ENCODE measurements at places on chromosomes 13 and 19. TPM values are rescaled to one million over a fixed set of nuclear protein-coding genes. Genes with fewer than 3 reads are reported as not detected.

- H3K27ac ChIP-seq: peak overlapping the region; percentile 26
- H3K36me3 ChIP-seq: peaks cover 5% of the 10 kb centered on the region
- DNase-seq: peak; percentile 39
- H3K4me3 ChIP-seq: peak overlapping the region; percentile 26
- H3K27me3 ChIP-seq: no peaks in the 10 kb centered on the region
- H3K4me1 ChIP-seq: peaks cover 18% of the 10 kb centered on the region
Observed at GRCh38 chr13:41827507-41828213, 133.2 kb downstream of the VWA8 start.

DNA sequence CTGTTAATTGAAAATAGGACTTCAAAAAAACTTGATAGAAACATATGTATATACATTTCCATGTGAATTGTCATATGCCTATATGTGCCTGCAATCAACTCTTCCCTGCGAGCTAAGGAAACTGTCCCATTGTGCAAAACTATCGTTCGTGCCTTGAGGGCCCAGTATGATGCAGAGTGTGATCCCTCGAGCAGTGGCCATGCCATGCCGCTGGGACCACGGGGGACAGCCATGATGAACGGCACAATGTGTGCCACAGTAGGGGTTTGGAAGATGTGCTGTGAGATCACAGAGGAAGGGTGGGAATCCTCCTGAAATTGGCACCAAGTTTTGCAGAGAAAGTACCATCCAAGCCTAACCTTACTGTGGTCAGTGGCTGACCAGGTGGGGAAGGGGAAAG, 118.1 kb upstream of the SOX1 start:
- no peak overlapping the region for H3K4me3 ChIP-seq
- DNase-seq: no peak
- peaks cover 9% of the 10 kb centered on the region for H3K27me3 ChIP-seq
- H3K27ac ChIP-seq: no peak overlapping the region
- H3K4me1 ChIP-seq: no peaks in the 10 kb centered on the region

GRCh38 chr13:34167347-34167746, 349.4 kb downstream of the RFC3 start:
- DNase-seq: no peak
- no peak overlapping the region for H3K27ac ChIP-seq
- H3K4me3 ChIP-seq: no peak overlapping the region
- H3K4me1 ChIP-seq: peaks cover 5% of the 10 kb centered on the region

Gene SLITRK5
- total RNA-seq: not detected

Gene GRK1
- total RNA-seq: not detected

Gene CAPS
- 2.5 TPM for total RNA-seq

Gene ZNF667
- total RNA-seq: not detected

Gene NHLRC3
- 7.2 TPM for total RNA-seq

- no peak overlapping the region for H3K4me3 ChIP-seq
Observed at GRCh38 chr13:33353210-33353609, 67.7 kb upstream of the STARD13 start.

DNA sequence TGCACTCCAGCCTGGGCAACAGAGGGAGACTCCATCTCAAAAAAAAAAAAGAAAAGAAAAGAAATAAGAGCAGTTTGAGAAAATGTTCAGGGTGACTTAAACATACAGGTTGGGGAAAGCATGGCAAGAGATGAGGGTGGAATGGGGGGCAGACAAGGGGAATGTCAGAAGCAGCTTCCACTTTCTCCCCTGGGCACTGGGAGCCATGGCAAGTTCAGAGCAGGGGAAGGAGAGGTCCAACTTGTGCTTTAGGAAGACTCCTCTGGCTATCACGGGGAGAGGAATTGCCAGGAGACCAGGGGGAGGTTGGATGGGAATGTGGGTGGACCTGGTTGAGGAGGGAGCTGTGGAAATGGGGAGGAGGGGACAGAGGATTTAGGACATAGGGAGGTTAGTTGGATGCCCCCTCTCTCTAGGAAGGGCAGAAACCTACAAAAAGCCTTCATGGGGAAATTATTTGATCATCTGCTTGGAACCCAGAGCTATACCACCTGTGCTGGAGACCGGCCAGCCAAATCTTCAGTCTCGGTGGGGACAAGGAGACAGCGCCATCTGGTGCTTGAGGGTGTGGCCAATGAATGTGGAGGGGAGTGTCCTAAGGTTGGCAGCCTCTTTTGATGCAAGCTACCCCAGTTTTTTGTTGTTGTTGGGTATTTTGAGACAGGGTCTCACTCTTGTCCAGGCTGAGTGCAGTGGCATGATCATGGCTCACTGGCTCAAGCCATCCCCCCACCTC, 7.3 kb upstream of the STRN4 start:
- H3K27me3 ChIP-seq: no peaks in the 10 kb centered on the region
- no peaks in the 10 kb centered on the region for H3K4me1 ChIP-seq
- no peak overlapping the region for H3K4me3 ChIP-seq
- no peak overlapping the region for H3K27ac ChIP-seq

- no peak overlapping the region for H3K27ac ChIP-seq
- H3K4me3 ChIP-seq: no peak overlapping the region
- no peaks in the 10 kb centered on the region for H3K36me3 ChIP-seq
- H3K4me1 ChIP-seq: no peaks in the 10 kb centered on the region
Observed at GRCh38 chr19:42540071-42540553, 11.8 kb upstream of the CEACAM1 start.

Gene PDX1
- 1.7 TPM for total RNA-seq

- no peaks in the 10 kb centered on the region for H3K27me3 ChIP-seq
- peak; percentile 79 for DNase-seq
- peak within 1 kb of the TSS; percentile 53 for H3K27ac ChIP-seq
Observed at GRCh38 chr19:52637718-52638585, at the start of gene ZNF83. TSS of gene ZNF83 (minus strand) at chr19:52638355.

- no peaks in the 10 kb centered on the region for H3K4me1 ChIP-seq
- H3K27ac ChIP-seq: no peak overlapping the region
- H3K27me3 ChIP-seq: no peaks in the 10 kb centered on the region
- no peak for DNase-seq
- H3K36me3 ChIP-seq: no peaks in the 10 kb centered on the region
Observed at GRCh38 chr13:83125791-83126190, 756.5 kb downstream of the SLITRK1 start.

Gene CGB5
- not detected for total RNA-seq

GRCh38 chr19:49528211-49528771, 488 bp downstream of the RCN3 start:
- no peaks in the 10 kb centered on the region for H3K27me3 ChIP-seq
- no peaks in the 10 kb centered on the region for H3K4me1 ChIP-seq
- no peak overlapping the region for H3K27ac ChIP-seq
- DNase-seq: no peak
- no peak overlapping the region for H3K4me3 ChIP-seq

Gene DCT
- 0.12 TPM for total RNA-seq

DNA sequence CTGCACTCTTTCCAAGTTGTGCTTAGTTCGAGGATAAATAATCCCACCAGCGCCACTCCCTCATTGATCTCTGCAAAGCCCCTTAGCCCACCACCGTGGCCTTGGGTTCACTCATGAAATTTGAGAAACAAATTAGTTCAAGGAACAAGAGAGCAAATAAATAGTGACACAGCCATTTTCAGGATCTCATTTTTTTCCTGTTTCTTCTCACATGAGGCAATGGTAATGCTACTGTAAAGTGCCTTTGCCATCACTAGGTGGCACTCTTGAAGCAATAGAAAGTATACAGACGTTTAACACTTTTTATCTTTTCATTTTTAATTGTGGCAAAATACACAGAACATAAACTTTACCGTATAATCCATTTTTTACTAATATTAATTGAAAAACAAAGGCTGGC, 76.8 kb upstream of the ZNF835 start:
- H3K4me1 ChIP-seq: no peaks in the 10 kb centered on the region
- H3K27ac ChIP-seq: no peak overlapping the region
- H3K36me3 ChIP-seq: no peaks in the 10 kb centered on the region
- H3K27me3 ChIP-seq: no peaks in the 10 kb centered on the region
- no peak for DNase-seq

- no peak overlapping the region for H3K4me3 ChIP-seq
- no peaks in the 10 kb centered on the region for H3K27me3 ChIP-seq
- no peaks in the 10 kb centered on the region for H3K36me3 ChIP-seq
- no peak for DNase-seq
- H3K4me1 ChIP-seq: peaks cover 10% of the 10 kb centered on the region
Observed at GRCh38 chr13:20363603-20364002, 131.5 kb upstream of the GJB6 start.

Gene CRLF1
- 43.0 TPM for total RNA-seq

- H3K27ac ChIP-seq: no peak overlapping the region
- no peak overlapping the region for H3K4me3 ChIP-seq
- H3K36me3 ChIP-seq: no peaks in the 10 kb centered on the region
- no peaks in the 10 kb centered on the region for H3K4me1 ChIP-seq
- H3K27me3 ChIP-seq: no peaks in the 10 kb centered on the region
- DNase-seq: no peak
Observed at GRCh38 chr19:31991984-31992655, 353.3 kb upstream of the ZNF507 start.

DNA sequence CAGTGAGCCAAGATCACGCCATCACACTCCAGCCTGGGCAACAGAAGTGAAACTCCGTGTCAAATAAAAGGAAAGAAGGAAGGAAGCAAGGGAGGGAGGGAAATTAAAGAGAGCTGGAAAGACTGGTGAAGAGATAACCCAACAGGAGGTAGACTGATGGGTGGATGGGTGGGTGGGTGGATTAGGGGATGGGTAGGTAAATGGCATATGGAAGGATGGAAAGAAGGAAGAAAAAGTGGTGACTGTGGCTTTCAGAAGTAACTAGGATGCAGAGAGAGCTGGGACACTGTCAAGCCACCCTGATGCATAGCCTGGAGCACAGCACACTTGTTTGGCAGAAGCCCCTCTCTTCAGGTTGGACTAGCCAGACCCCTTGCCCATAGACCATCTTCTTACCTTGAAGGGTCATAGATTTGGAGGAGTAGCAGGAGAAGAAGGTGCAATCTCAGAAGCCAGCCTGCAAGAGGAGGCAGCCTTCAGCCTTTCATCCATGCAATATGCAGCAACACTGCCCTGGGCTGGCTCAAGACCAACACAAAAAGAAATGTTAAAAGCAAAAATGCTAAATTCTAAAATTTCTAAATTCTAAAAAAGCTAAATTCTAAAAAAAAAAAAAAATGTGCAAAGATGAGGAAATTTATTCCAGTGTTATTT, 5.1 kb downstream of the IQCN start:
- peaks cover 17% of the 10 kb centered on the region for H3K4me1 ChIP-seq
- H3K36me3 ChIP-seq: no peaks in the 10 kb centered on the region
- H3K27ac ChIP-seq: no peak overlapping the region
- DNase-seq: no peak
- H3K4me3 ChIP-seq: no peak overlapping the region

- H3K4me1 ChIP-seq: peaks cover 3% of the 10 kb centered on the region
- H3K36me3 ChIP-seq: no peaks in the 10 kb centered on the region
- no peak for DNase-seq
- no peak overlapping the region for H3K4me3 ChIP-seq
- H3K27me3 ChIP-seq: no peaks in the 10 kb centered on the region
Observed at GRCh38 chr13:34430294-34430693, 511.8 kb upstream of the NBEA start.

Gene GTF3A
- 102 TPM for total RNA-seq

DNA sequence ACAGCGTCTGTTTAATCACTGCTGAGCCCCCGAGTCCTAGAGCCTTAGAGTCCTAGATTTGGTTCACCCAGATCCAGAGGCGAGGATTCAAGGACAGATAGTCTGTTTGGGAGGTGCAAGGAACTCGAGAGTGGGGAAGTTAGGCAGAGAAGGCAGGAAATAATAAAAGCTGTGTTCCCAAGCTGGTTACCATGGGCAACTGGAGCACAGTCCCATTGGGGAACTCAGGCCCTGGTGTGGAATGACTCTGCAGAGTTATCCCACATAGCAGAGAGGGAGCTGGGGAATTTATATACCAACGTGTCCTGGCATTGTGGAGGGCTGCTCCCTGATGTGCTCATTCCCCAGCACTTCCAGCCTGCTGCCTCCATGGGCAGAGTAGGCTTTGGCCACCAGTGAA, 9.7 kb downstream of the IGSF23 start:
- H3K4me3 ChIP-seq: no peak overlapping the region
- DNase-seq: no peak
- 0 out of 2 replicates have a peak, but pooled peaks cover 8% of the 10 kb centered on the region for H3K36me3 ChIP-seq
- no peaks in the 10 kb centered on the region for H3K27me3 ChIP-seq

Gene HNRNPM
- total RNA-seq: 298 TPM

- no peak overlapping the region for H3K27ac ChIP-seq
- no peaks in the 10 kb centered on the region for H3K4me1 ChIP-seq
- no peaks in the 10 kb centered on the region for H3K27me3 ChIP-seq
- H3K4me3 ChIP-seq: no peak overlapping the region
Observed at GRCh38 chr13:94218537-94218936, 260.9 kb downstream of the DCT start.

Gene KCNJ14
- 2.5 TPM for total RNA-seq

DNA sequence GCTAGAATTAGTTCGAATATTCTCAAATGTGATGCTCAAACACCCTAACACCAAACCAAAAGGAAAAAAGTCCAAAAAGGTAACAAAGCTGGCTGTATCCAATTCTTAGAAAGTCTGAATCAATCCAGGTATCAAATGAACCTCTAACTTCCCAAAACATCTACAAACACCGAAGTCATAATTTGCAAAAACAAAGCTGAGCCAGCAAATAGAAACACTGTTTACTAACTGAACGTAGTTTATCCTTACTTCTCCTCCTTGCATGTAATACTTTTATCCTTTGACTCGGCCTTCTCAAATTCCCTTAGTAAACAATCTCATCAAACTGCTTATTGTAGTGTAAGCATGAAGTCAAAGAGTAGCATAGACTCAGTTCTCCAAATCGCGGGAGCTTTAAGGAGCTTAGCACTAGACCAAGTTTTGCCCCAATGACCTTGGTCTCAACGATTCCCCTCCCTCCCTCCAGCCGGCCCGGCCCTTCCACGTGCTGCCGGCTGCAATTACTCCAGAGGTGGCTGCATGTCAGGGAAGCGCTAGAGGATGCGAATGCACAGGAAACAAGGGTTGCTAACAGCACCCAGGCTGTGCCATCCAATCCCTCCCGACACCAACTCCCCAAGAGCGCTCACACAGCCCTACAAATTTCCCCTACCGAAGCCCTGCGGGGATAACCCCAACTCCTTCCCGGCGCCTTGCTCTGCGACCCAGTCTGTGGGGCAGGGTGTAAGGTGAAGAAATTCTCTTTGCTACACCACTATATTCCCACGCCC, 693 bp downstream of the XPO4 start:
- no peaks in the 10 kb centered on the region for H3K27me3 ChIP-seq
- DNase-seq: peak; percentile 15
- peak overlapping the region; percentile 93 for H3K4me3 ChIP-seq
- peak overlapping the region; percentile 76 for H3K27ac ChIP-seq

- H3K27me3 ChIP-seq: no peaks in the 10 kb centered on the region
- no peak overlapping the region for H3K4me3 ChIP-seq
- no peak for DNase-seq
- peaks cover 12% of the 10 kb centered on the region for H3K4me1 ChIP-seq
- no peaks in the 10 kb centered on the region for H3K36me3 ChIP-seq
Observed at GRCh38 chr13:113783966-113784644, 25.1 kb downstream of the TMEM255B start.

GRCh38 chr19:56423276-56423984, 19.3 kb downstream of the ZNF583 start:
- no peak overlapping the region for H3K4me3 ChIP-seq
- no peak overlapping the region for H3K27ac ChIP-seq
- no peak for DNase-seq
- H3K27me3 ChIP-seq: no peaks in the 10 kb centered on the region

GRCh38 chr13:46721054-46721453, 75.9 kb downstream of the ESD start:
- no peak overlapping the region for H3K27ac ChIP-seq
- no peak overlapping the region for H3K4me3 ChIP-seq
- peak; percentile 15 for DNase-seq
- H3K27me3 ChIP-seq: no peaks in the 10 kb centered on the region

Gene BRCA2
- total RNA-seq: 14.2 TPM

Measured in HCT116 (cell line).